Activated CD4-positive, alpha-beta T cell treated with anti-CD3 and anti-CD28 coated beads for 36 hours (primary cell): ENCODE measurements at places on chromosomes 2 and 18. TPM values are rescaled to one million over a fixed set of nuclear protein-coding genes. Genes with fewer than 3 reads are reported as not detected.
A peak's percentile ranks its signal among the peaks of the same experiment; 100 is the strongest.

The RSAD2 gene
- total RNA-seq, result 10.2 TPM

DNA sequence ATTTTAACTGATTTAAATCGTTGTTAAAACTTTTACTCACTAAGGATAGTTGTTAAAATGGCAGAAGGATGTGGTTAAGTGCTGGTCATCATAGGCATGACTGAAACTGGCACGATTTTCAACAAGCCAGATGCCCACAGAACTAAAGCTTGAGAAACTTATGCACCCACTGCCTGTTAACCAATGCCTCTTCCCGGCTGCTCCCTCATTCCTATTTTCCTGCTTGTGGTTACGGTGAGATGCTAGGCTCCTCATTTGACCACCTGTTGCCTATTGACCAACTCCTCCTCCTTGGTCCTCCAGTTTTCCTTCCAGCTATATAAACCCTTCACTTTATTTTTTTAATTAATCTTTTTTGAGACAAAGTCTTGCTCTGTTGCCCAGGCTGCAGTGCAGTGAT, 238.7 kb downstream of the TFCP2L1 start:
- no peak for DNase-seq

DNA sequence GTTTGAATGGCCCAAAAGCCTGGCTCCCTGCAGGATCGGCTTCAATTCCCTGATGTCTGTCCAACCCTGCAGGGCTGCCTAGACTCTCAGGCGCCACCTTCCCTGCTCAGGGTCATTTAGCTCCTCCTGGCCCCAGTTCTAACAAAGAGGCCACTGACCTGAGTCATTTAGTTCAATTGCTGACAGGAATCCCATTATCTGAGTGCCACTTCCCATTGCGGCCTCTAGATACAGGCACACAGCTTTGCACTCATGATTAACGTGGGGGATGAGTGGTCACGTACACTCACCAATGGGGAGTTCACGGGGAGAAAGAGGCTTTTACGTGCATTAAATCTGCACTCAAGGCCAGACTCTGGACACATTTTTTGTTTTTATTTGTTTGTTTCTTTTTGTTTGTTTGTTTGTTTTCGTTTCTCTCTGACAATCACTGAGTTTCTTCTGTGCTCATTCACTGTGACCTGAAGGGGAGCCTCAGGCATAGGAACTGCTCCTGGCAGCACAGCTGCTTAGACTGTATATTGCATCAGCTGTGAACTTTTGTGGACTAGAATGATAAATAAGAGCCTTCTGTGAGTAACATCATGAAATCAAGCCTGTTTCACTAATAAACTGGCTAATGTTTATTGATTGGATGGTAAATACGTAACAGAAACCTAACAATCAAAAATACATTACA, 118.9 kb upstream of the CTNNA2 start:
- no peak for DNase-seq

- DNase-seq, result peak; percentile 31
Measured at GRCh38 chr2:63840081-63840784, 1.5 kb upstream of the UGP2 start.

The MOCOS gene
- total RNA-seq, result 0.07 TPM

The SERPINB12 gene
- not detected for total RNA-seq

The CDK15 gene
- not detected for total RNA-seq
